ENCODE measurements at places on chromosomes 5 and 9. TPM values are rescaled to one million over a fixed set of nuclear protein-coding genes. Genes with fewer than 3 reads are reported as not detected.

Gene NR5A1
- 0.15 TPM for total RNA-seq

Gene CDX1
- total RNA-seq = not detected

Gene FOXI1
- total RNA-seq = not detected

Gene PCDHGA2
- total RNA-seq = 0.05 TPM

- DNase-seq = no peak
These were observed 14.1 kb downstream of the LCN10 start for GRCh38 chr9:136728548-136729123.

DNA sequence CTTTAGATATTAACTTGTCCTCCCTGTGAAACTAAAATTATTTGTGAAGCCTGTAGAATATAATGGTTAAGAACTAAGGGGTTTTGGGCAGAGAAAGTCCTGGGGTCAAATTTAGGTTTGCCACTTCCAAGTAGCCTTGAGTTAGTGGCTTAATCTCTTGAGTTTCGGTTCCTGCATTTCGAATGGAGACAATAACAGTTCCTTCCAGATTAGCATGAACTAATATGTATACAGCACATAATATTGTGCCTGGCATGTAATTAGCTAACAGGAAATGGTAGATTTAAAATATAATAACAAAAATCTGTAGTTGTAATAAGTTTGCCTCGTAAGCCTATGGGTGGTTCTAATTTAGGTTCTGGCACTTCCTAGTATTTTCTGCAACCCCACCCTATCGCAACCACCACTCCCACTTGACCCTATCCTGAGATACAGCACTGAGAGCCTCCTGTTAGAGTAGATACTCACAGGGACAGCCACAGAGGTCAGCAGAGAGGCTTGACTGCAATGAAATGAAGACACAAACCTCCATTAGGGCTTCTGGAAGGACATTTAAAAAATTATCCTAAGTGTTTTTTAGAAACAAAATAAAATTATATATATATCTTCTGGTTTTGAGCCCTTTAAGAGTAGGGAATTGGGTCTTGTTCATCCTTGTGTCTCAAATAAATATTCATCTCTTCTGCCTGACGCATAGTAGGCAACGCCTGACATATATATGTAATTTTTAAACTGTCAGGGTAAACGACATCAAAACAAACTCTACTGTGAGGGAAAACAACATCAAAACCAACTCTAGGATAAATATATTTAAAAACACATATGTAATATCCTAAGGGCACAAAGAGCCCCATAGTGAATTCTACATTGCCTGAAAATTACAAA, 8.5 kb downstream of the SPINK9 start:
- DNase-seq = no peak

DNA sequence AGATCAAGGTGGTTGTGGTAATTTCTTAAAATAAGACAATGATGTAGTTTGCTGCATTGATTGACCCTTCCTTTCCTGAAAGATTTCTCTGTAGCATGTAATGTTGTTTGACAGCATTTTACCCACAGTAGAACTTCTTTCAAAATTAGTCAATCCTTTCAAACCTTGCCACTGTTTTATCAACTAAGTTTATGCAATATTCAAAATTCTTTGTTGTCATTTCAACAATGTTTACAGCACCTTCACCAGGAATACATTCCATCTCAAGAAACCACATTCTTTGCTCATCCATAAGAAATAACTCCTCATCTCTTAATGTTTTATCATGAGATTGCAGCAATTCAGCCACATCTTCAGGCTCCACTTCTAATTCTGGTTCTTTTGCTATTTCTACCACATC, 43.8 kb downstream of the NR2F1 start:
- DNase-seq = no peak

DNA sequence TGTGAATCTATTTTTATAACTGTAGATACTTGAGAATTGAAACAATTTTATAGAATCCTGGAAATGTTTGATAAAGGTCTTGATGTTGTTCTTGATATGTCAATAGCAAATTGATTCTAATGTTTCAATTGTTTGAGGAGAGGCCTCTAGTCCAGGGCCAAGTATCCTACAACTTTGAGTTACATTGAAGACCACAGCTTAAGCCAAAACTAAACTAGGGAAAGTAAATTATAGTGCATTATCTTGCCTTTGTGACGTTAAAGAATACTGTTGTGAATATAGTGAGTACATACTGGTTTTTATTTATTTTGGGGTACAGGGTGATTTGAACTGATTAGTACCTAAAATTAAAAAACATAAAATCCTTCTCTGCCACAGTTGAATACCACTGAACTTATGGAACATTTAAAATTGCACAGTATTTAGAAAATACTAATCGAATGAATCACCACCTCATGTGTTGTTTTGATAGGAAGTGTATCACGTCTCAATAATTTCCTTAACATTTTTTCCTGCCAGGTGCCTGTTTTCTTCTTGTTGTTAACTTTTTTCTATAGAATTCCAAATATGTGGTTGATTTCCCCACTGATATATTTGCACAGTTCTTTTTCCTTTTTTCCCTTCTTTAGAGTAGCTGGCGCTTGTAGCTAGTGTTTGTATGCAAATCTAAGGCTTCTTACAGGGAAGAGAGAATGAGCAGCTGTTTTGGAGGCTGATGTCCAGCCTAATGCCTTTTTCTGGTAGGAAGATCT, 12.5 kb downstream of the ARHGEF28 start:
- no peak for DNase-seq

- no peak for DNase-seq
These were observed 21.9 kb downstream of the TRIP13 start for GRCh38 chr5:914612-915011.

- DNase-seq = no peak
These were observed 10.0 kb upstream of the CNTFR start for GRCh38 chr9:34599546-34599945.

GRCh38 chr9:31302620-31303418, 1081.6 kb upstream of the ACO1 start:
- DNase-seq = no peak

- no peak for DNase-seq
These were observed 26.9 kb downstream of the ZNF484 start for GRCh38 chr9:92850898-92851297.

- DNase-seq = no peak
These were observed 85.2 kb upstream of the SLC1A3 start for GRCh38 chr5:36521219-36521618.

GRCh38 chr5:1800472-1801221, 560 bp upstream of the NDUFS6 start:
- DNase-seq = no peak
